ENCODE measurements at places on chromosomes 1 and 21. TPM values are rescaled to one million over a fixed set of nuclear protein-coding genes. Genes with fewer than 3 reads are reported as not detected.

Gene ADORA1
- 4.2 TPM for total RNA-seq

Gene RHOU
- 1.2 TPM for total RNA-seq

Gene SPRR2B
- total RNA-seq, result not detected

Gene AMPD1
- total RNA-seq, result not detected

Gene OR2AJ1
- not detected for total RNA-seq

Gene FCRLA
- not detected for total RNA-seq

Gene CACNA1S
- not detected for total RNA-seq

Gene PTGFR
- total RNA-seq, result 35.2 TPM

Gene RNU1-3
- total RNA-seq, result under 0.01 TPM

Gene UTP25
- total RNA-seq, result 6.8 TPM

Gene FCRL4
- not detected for total RNA-seq

Gene PLPP3
- total RNA-seq, result 9.9 TPM

Gene S100A8
- not detected for total RNA-seq

Gene RRP1
- total RNA-seq, result 26.4 TPM

Gene PPM1J
- 2.5 TPM for total RNA-seq

Gene LRIG2
- total RNA-seq, result 23.3 TPM

Gene MPL
- total RNA-seq, result not detected

Gene ZNF593OS
- total RNA-seq, result not detected

Gene ATP5PB
- 356 TPM for total RNA-seq

Gene LCE3D
- total RNA-seq, result not detected

Gene SDE2
- total RNA-seq, result 34.9 TPM

Gene OVAAL
- not detected for total RNA-seq

Gene TARDBP
- total RNA-seq, result 187 TPM

Gene GUCA2A
- total RNA-seq, result not detected

Gene INSRR
- not detected for total RNA-seq

Gene NR1I3
- not detected for total RNA-seq

Gene DIRAS3
- total RNA-seq, result 0.17 TPM

Gene MAEL
- 0.65 TPM for total RNA-seq

Gene KRTAP19-1
- not detected for total RNA-seq

Gene CFHR1
- not detected for total RNA-seq

Gene VWA5B1
- total RNA-seq, result 0.05 TPM

Gene GPBP1L1
- total RNA-seq, result 126 TPM

Gene CD53
- not detected for total RNA-seq

Gene KRTAP21-2
- total RNA-seq, result not detected

Gene SYT2
- total RNA-seq, result 0.05 TPM

Gene FASLG
- total RNA-seq, result not detected

Gene MAN1C1
- total RNA-seq, result 0.10 TPM

Gene TSACC
- total RNA-seq, result not detected

Gene KIAA1614
- 5.9 TPM for total RNA-seq

Gene KCNT2
- total RNA-seq, result 1.0 TPM

Gene MRPS14
- total RNA-seq, result 21.0 TPM

Gene LRRC71
- not detected for total RNA-seq

Gene SH2D1B
- total RNA-seq, result not detected

Gene TRAF3IP3
- total RNA-seq, result not detected

Gene MYBPHL
- not detected for total RNA-seq

Gene KCNA3
- not detected for total RNA-seq

Gene PTGER3
- 0.52 TPM for total RNA-seq

Gene TMEM240
- 0.35 TPM for total RNA-seq

Gene AVPR1B
- not detected for total RNA-seq

Gene SPRR2E
- not detected for total RNA-seq

Gene SPATA6
- 3.0 TPM for total RNA-seq

Gene DNAI4
- total RNA-seq, result 42.3 TPM

Gene CDC14A
- total RNA-seq, result 6.5 TPM
